ENCODE measurements at places on chromosomes 12 and 14. TPM values are rescaled to one million over a fixed set of nuclear protein-coding genes. Genes with fewer than 3 reads are reported as not detected.

GRCh38 chr14:36671149-36671548, 9.5 kb downstream of the PAX9 start:
- no peaks in the 10 kb centered on the region for H3K4me1 ChIP-seq
- DNase-seq, result no peak

GRCh38 chr14:81311141-81311540, 89.0 kb downstream of the STON2 start:
- H3K4me1 ChIP-seq, result no peaks in the 10 kb centered on the region
- no peak for DNase-seq
- peaks cover 7% of the 10 kb centered on the region for H3K27me3 ChIP-seq
- H3K4me3 ChIP-seq, result no peak overlapping the region
- no peak overlapping the region for H3K27ac ChIP-seq

DNA sequence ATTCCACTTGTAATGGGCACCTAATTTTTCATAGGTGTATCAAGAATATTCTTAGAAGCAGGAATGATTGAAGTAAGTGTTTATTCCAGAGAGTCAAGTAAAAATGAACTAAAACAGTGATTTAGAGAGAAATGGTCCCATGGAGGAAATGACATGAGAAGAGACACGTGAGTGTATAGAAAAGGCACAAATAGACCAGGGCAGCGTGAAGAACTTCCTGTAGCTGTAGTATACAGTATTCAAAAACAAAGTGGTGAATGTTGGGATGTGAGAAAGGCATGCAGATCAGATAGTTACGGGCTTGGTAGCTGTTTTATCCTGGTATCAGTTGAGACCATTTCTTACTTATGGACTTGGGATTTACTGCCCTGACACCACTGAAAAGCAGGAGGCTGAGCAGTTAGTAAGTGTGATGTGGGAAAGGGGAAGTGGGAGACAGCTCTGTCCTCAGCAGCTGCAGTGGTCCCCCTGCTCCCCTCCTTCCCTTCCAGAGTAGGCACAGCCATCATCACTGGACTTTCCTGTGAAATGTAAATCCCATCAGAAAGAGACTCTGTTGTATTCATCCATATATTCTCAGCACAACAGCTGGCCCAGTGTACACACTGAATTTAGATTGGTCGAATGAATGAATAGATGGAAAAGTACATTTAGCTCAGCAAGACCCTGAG, 16.8 kb upstream of the TESPA1 start:
- no peak overlapping the region for H3K4me3 ChIP-seq
- H3K36me3 ChIP-seq, result no peaks in the 10 kb centered on the region
- H3K27me3 ChIP-seq, result peaks cover 2% of the 10 kb centered on the region
- H3K27ac ChIP-seq, result no peak overlapping the region
- DNase-seq, result no peak

The KNTC1 gene
- total RNA-seq, result 126 TPM

DNA sequence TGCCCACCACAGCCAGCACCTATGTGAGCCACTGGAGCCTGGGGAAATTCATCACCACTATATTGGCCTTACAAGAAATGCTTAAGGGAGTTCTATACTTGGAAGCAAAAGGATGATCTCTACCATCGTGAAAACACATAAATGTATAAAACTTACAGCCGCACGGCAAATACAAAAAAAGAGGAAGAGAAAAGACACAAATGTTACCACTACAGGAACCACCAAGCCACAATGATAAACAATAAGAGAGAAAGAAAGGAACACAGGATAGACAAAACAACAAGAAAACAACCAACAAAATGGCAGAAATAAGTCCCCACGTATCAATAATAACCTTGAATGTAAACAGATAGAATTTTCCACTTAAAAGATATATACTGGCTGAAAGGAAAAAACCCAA, 267.5 kb downstream of the TMEM121 start:
- peaks cover 23% of the 10 kb centered on the region for H3K27me3 ChIP-seq
- H3K4me1 ChIP-seq, result no peaks in the 10 kb centered on the region
- no peaks in the 10 kb centered on the region for H3K36me3 ChIP-seq
- H3K27ac ChIP-seq, result no peak overlapping the region
- no peak overlapping the region for H3K4me3 ChIP-seq

DNA sequence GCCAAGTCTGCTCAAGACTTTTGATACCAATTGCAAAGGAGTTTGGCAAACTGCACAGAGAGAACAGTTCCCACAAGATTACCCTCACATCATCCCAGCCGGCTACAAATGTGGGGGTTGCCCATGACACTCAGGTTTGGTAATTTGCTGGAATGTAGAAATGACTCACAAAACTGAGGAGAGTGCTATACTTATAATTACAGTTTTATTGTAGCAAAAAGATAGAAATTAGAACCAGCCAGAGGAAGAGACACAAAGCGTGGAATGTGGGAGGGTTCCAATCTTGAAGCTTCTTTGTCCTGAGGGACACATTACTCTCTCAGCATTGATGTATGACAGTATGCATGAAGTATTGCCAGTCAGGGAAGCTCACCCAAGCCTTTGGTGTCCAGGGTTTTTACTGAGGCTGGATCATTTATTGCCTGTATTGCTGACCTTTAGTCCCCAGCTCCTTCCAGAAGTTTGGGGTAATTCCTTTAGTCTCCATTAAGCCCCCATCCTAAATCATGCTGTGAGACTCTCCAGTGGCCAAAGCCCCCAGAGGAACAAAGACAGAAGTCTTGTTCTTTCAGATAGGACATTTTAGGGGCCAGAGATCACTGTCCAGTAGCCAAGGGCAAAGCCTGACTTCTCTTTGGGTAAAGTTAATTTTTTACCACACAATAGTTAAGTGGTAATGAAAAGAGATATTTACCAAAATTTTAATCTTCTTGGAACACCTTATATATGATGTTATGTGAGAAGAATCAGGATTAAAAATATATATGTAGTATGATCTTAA, 9.9 kb downstream of the TBK1 start:
- H3K4me1 ChIP-seq, result peaks cover 30% of the 10 kb centered on the region
- H3K4me3 ChIP-seq, result no peak overlapping the region

- H3K27ac ChIP-seq, result no peak overlapping the region
- H3K27me3 ChIP-seq, result no peaks in the 10 kb centered on the region
- no peak overlapping the region for H3K4me3 ChIP-seq
Measured at GRCh38 chr12:103353913-103354312, 141.9 kb downstream of the C12orf42 start.

The SLC11A2 gene
- total RNA-seq, result 63.9 TPM

DNA sequence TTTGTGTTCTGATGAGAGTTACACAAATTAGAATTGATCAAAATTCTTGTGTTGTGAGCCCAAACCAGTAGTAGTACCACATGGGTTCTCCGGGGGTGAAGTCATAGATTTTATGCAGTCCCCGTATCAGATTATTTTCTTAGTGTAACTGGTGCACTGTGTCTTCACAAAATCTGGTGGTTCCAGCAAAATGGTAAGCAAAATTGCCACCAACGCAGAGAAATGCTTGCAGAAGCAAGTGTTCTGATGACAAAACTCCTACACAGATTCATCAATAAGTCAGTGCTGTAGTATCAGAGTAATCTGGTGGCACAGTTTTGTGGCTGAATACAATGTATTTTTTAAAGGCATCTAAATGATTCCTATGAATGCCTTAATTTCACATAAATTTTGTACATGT, 1.3 kb upstream of the CACNA2D4 start:
- H3K27me3 ChIP-seq, result peaks cover 17% of the 10 kb centered on the region
- H3K4me1 ChIP-seq, result peaks cover 16% of the 10 kb centered on the region
- no peak for DNase-seq

GRCh38 chr14:24978862-24979724, 70.9 kb downstream of the STXBP6 start:
- H3K4me3 ChIP-seq, result no peak overlapping the region
- no peak overlapping the region for H3K27ac ChIP-seq
- H3K27me3 ChIP-seq, result peaks cover 3% of the 10 kb centered on the region
- no peaks in the 10 kb centered on the region for H3K4me1 ChIP-seq
- DNase-seq, result no peak

DNA sequence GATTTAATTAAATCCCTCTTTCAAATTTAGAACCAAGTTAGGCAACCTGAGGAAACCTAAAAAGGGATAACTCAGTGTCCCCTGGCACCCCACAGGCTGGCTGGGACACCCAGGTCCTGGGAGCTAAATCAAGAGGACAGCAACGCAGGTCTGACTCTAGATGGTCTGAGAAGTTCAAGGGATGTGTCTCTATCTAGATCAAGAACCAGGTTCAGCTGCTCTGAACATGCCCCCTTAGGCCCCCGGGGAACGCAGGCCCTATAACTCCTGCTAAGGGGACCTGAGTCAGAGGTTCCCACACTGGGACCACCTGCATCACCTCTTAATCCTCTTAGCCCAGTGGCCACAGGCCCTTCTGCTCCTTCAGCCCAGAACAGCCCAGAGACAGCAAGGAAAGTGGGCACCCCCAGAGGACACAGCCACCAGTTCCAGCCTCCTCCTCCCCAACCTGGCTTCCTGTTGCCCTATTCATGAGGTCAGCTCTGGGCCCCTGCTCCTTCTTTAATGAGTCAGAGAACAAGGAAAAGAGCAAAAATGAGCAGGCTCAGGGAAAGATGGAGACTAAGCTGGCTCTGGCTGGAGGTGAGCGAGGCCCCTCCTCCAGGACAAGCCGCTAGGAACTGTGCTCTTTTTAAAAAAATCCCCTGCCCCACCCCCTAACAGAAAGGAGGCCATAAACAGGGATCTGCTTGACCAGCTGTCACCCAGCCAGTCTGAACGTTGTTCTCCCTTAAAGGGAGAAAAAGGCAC, 10.8 kb downstream of the PITPNM2 start:
- H3K36me3 ChIP-seq, result peaks cover 6% of the 10 kb centered on the region
- H3K4me1 ChIP-seq, result peaks cover 20% of the 10 kb centered on the region
- peaks cover 3% of the 10 kb centered on the region for H3K27me3 ChIP-seq
- peak overlapping the region; percentile 29 for H3K27ac ChIP-seq

GRCh38 chr14:51727526-51727925, 75.8 kb downstream of the FRMD6 start:
- no peaks in the 10 kb centered on the region for H3K27me3 ChIP-seq
- no peak overlapping the region for H3K27ac ChIP-seq
- H3K4me3 ChIP-seq, result no peak overlapping the region
- H3K4me1 ChIP-seq, result no peaks in the 10 kb centered on the region

The IGF1 gene
- 0.83 TPM for total RNA-seq

DNA sequence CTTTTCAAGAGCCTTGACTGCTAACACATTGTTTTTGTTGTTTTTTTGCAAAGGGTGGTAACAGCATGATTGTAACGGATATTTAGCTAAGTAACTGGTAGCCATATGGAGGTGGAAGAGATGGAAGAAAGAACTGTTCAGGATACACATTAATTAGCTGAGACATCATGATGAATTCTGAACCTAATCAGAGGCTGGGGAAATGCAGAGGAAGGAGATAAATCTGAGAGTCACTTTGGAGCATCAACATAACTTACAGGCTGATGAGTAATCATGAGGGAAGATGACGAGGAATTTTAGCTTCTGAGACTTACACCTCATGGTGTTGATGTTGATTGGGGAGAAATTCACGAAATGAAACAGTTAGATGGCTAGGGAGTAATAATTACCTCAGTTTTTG, 62.3 kb downstream of the NIN start:
- DNase-seq, result no peak
- H3K4me1 ChIP-seq, result peaks cover 2% of the 10 kb centered on the region
- H3K4me3 ChIP-seq, result no peak overlapping the region
- H3K36me3 ChIP-seq, result peaks cover 54% of the 10 kb centered on the region
- H3K27ac ChIP-seq, result no peak overlapping the region

The CAPZA3 gene
- not detected for total RNA-seq

GRCh38 chr12:54993181-54993835, 8.7 kb upstream of the TESPA1 start:
- peaks cover 3% of the 10 kb centered on the region for H3K36me3 ChIP-seq
- DNase-seq, result peak; percentile 41
- H3K4me1 ChIP-seq, result peaks cover 46% of the 10 kb centered on the region
- H3K4me3 ChIP-seq, result no peak overlapping the region

GRCh38 chr14:41925409-41925808, 318.7 kb downstream of the LRFN5 start:
- H3K36me3 ChIP-seq, result no peaks in the 10 kb centered on the region
- no peak for DNase-seq
- H3K4me1 ChIP-seq, result no peaks in the 10 kb centered on the region
- H3K27me3 ChIP-seq, result no peaks in the 10 kb centered on the region
- no peak overlapping the region for H3K27ac ChIP-seq

DNA sequence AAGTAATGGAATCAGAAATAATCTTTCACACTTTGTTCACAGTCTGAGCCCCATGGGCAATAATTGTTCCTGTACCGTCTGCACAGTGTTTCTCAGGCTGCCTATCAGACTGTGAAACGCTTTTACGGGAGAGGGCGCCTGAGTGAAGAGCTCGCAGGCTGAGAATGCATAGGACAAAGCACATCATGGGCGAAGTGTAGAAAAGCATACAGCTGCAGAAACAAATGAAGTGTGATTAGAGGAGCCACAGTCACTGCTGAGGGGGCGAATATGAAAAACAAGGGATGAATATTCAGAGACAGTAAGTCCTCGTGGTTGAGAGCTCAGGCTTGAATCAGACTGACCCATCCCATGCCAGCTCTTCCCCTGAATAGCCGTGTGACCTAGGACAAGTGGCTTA, 438.4 kb upstream of the DCN start:
- no peak overlapping the region for H3K27ac ChIP-seq
- DNase-seq, result no peak
- no peaks in the 10 kb centered on the region for H3K36me3 ChIP-seq
- H3K27me3 ChIP-seq, result peaks cover 3% of the 10 kb centered on the region
- no peak overlapping the region for H3K4me3 ChIP-seq
- H3K4me1 ChIP-seq, result peaks cover 5% of the 10 kb centered on the region

The DNAJC22 gene
- total RNA-seq, result 0.16 TPM

- H3K4me3 ChIP-seq, result no peak overlapping the region
- DNase-seq, result no peak
- no peaks in the 10 kb centered on the region for H3K36me3 ChIP-seq
- H3K27me3 ChIP-seq, result no peaks in the 10 kb centered on the region
- no peaks in the 10 kb centered on the region for H3K4me1 ChIP-seq
Measured at GRCh38 chr12:113099364-113099763, 36.2 kb downstream of the RASAL1 start.

DNA sequence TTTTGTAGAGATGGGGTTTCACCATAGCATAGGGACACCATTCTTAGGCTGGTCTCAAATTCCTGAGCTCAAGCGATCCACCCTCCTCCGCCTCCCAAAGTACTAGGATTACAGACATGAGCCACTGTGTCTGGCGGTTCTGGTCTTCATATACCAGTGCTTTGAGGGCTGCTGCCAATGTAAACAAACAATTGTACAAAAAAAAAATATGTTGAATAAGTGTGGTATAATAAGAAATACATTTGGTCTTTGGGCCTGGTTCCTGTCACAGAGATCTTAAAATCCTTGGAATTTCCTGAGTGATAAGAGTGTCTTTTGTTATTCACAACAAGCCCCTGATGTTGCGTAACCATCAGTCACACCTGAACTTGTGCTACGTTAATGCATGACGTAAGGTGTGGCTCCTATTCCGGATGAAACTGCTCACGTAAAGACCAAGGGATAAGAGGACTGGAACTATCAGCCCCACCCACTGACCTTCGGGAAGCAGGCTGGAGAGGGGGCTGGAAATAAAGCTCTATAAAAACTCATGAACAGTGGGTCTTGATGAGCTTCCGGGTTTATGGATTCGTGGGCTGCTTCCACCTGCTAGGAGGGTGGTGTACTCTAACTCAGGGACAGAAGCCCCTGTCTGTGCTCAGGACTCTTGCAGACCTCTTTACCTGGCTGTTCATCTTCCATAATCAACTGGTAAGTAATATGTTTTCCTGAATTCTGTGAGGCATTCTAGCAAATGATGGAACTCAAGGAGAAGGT, 16.5 kb upstream of the RIMKLB start:
- H3K27ac ChIP-seq, result no peak overlapping the region
- no peak for DNase-seq
- H3K27me3 ChIP-seq, result peaks cover 12% of the 10 kb centered on the region

The RNASE2 gene
- not detected for total RNA-seq

The GDF3 gene
- not detected for total RNA-seq

The SYNE3 gene
- 44.1 TPM for total RNA-seq

GRCh38 chr14:58709949-58710348, 72.2 kb downstream of the DACT1 start:
- H3K27ac ChIP-seq, result no peak overlapping the region
- no peaks in the 10 kb centered on the region for H3K4me1 ChIP-seq
- no peak overlapping the region for H3K4me3 ChIP-seq
- H3K36me3 ChIP-seq, result no peaks in the 10 kb centered on the region
- DNase-seq, result no peak

The TBX3 gene
- not detected for total RNA-seq

All from activated T-helper 1 cell treated with anti-CD3 and anti-CD28 coated beads, Interleukin-12 subunit alpha, Interleukin-12 subunit beta, Interleukin-2, Interleukin-4 antibody, amounts not matched to agents 30 ng/mL and 10 ng/mL and 1 ng/mL, durations not matched to agents 14 hours and 24 hours and 36 hours (primary cell).